ENCODE measurements at places on chromosomes 6 and 20.

DNA sequence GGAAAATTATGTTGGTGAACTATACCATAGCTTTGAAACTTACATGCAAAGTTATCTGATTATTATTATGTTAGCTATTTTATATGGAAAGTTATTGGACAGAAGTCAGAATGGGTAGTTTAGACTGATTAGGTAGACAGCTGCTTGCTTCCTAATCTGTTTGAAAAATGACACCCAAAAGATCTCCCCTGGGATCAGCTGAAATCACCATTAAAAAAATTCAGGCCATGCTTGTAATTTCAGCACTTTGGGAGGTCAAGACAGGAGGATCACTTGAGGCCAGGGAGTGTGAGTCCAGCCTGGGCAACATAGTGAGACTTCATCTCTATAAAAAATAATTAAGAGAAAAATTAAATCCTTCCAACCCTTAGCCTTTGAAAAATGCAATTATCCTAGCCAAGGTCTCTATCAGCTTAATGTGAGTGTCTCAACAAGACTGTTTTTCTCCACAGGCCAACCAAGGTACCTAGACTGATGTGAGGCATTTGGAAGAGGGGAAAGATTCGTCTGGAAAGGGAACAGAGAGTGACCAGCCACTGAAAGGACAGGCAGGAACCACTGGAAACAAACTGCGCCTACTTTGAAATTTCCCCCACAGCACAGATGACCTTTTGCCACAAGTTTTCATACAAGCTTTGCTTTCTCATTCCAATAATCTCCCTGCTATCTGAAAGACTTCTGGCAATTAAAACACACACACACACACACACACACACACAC, 232.3 kb downstream of the GMPR start:
- no peak for DNase-seq

GRCh38 chr20:36538026-36538722, 3.1 kb upstream of the MYL9 start:
- no peak for DNase-seq

- no peak for DNase-seq
Measured at GRCh38 chr6:150008588-150008987, 16.7 kb downstream of the RAET1L start.

DNA sequence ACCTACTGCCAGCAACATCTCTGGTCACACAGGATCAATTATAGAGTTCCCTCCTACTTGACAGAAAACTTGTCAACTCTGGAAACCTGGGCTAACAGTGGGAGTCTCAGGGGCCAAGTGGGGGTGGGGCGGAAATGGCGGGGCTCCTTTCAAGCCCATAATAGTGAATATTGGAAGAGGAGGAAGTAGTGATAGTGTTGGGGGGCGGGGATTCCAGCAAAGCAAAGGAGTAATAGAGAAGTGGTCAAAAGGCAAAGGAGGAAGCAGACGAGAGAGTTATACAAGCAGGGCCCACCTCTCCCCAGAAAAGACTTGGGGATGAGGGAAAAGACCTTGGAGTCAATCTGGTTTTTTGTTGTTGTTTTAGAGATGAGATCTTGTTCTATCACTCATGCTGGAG, 2.1 kb downstream of the DEF6 start:
- no peak for DNase-seq

- DNase-seq: no peak
Measured at GRCh38 chr6:34071884-34072379, 74.0 kb downstream of the GRM4 start.

- no peak for DNase-seq
Measured at GRCh38 chr6:151095538-151096254, 144.1 kb upstream of the AKAP12 start.

DNA sequence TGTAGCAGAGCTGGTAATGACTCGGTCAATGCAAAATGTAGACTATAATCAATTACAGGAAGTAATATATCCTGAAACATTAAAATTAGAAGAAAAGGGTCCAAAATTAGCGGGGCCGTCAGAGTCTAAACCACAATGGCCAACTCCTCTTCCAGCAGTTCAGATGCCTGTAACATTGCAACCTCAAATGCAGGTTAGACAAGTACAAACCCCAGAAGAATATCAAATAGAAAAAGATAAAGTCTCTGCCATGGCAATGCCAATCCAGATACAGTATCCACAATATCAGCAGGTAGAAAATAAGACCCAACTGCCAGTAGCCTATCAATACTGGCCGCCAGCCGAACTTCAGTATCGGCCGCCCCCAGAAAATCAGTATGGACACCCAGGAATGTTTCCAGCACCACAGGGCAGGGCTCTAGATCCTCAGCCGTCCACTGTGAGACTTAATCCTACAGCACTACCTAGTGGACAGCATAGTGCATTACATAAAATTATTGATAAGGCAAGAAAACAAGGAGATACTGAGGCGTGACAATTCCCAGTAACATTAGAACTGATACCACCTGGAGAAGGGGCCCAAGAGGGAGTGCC, 158.4 kb downstream of the GPX5 start:
- no peak for DNase-seq

- no peak for DNase-seq
Measured at GRCh38 chr20:1801225-1801928, 93.8 kb upstream of the SIRPA start.

- DNase-seq: peak; percentile 36
Measured at GRCh38 chr6:42845327-42845694, 34.1 kb upstream of the RPL7L1 start.

DNA sequence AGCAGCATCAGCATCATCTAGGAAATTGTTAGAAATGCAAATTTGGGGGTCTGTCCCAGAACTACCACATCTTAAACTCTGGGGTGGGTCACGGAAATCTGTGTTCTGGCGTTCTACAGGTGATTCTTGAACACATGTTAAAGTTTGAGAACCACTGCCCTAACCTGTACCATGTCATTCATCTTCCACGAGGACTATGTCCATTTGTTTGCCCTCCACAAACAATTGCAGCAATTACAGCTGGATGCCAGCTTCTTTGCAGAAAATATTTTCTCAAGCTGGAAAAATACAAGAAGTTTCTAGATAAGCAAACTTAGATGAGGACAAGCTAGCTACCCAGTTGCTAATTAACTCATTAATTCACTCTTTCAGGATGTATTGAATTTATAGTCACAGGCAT, 54.1 kb downstream of the MAFB start:
- no peak for DNase-seq

DNA sequence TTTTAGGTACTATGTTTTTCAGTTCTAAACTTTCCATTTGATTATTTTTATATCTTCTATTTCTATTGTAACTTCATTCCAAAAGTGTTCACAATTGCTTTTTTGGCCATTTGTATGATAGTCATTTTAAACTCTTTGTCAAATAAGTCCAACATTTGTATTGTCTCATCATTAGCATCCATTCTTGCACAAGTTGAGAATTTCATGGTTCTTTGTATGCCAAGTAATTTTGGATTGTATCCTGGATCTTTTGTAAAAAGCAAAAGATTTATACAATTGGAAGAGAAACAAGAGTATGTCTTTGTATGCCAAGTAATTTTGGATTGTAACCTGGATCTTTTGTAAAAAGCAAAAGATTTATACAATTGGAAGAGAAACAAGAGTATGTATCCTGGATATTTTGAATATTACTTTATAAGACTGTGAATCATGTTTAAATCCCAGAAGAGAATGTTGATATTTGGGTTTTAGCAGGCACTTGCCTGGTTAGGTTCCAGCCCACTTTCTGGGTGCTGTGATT, 36.9 kb upstream of the NT5E start:
- no peak for DNase-seq

Measured in HuH-7.5 (cell line).